ENCODE measurements at places on chromosomes 13 and 19. TPM values are rescaled to one million over a fixed set of nuclear protein-coding genes. Genes with fewer than 3 reads are reported as not detected.

ELANE gene
- 0.89 TPM for total RNA-seq

PLIN3 gene
- 71.7 TPM for total RNA-seq

RAP2A gene
- total RNA-seq, result 53.5 TPM

TMEM145 gene
- total RNA-seq, result 0.21 TPM

CEACAM4 gene
- 13.7 TPM for total RNA-seq

ZNF724 gene
- total RNA-seq, result 4.9 TPM

ERFL gene
- total RNA-seq, result 0.34 TPM

SIGLEC9 gene
- 46.5 TPM for total RNA-seq

Data from left lung (tissue), 14 donors.